ENCODE measurements at places on chromosomes 11 and 22. TPM values are rescaled to one million over a fixed set of nuclear protein-coding genes. Genes with fewer than 3 reads are reported as not detected.

- no peak for DNase-seq
- no peak overlapping the region for H3K4me3 ChIP-seq
- H3K36me3 ChIP-seq = peaks cover 34% of the 10 kb centered on the region
Observed at GRCh38 chr22:35335468-35335867, 35.8 kb downstream of the TOM1 start.

DNA sequence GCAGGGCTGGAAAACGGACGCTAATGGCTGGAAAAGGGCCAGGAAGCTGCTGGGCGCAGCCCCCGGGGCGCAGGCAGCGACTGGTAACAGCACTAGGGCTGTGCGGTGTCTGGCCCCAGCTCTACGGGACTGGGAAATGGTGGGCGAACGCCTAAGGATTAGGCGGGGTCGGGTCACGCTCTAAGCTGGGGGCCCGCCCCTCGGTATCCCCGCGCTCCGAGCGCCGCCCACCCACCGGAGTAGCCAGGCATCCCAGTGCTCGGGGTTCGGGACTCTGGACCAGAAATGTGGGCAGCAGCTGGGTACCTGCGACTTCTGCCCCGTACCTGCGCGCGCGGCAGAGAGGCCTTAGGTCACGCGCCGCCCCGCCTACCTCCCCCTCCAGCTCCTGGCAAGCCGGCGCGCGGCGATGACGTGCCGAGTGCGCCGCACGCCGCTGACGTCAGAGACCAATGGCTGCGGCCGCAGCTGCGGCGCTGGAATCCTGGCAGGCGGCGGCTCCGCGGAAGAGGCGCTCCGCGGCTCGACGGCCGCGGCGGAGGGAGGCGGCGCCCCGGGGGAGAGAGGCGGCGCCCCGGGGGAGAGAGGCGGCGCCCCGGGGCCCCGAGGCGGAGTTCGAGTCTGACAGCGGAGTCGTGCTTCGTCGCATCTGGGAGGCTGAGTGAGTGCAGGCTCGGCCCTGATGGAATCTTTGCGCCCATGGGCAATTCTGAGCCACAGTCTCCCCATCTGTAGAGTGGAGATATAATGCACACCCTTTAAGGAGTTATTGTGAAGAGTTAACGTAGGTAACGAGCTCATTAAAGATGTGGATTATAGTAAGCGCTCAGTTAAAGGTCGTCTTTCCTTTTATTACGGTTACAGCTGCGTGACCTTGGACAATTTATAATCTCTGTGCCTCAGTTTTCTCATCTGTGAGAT, at the start of the genes HPS4 and SRRD:
Gene HPS4, minus strand, starts transcription at position 345 of the 921 bp plus-strand sequence. CDS start 2,021 bp downstream, outside the sequence.
Gene SRRD, plus strand, starts transcription at position 439 of the 921 bp plus-strand sequence. Its CDS starts 14 bp downstream, at position 453.
- peaks cover 54% of the 10 kb centered on the region for H3K4me1 ChIP-seq
- H3K4me3 ChIP-seq = peak within 1 kb of the TSS; percentile 85
- DNase-seq = peak; percentile 92
- peak within 1 kb of the TSS; percentile 94 for H3K27ac ChIP-seq
- H3K36me3 ChIP-seq = peaks cover 53% of the 10 kb centered on the region

- H3K36me3 ChIP-seq = no peaks in the 10 kb centered on the region
- H3K27me3 ChIP-seq = no peaks in the 10 kb centered on the region
- H3K27ac ChIP-seq = no peak overlapping the region
- peaks cover 32% of the 10 kb centered on the region for H3K4me1 ChIP-seq
- no peak overlapping the region for H3K4me3 ChIP-seq
Observed at GRCh38 chr11:125505492-125506080, 9.5 kb upstream of the FEZ1 start.

GRCh38 chr22:47943729-47944700, 1181.6 kb downstream of the TBC1D22A start:
- no peak for DNase-seq
- no peaks in the 10 kb centered on the region for H3K36me3 ChIP-seq
- H3K4me3 ChIP-seq = no peak overlapping the region

- H3K4me3 ChIP-seq = no peak overlapping the region
- no peak overlapping the region for H3K27ac ChIP-seq
- no peak for DNase-seq
- H3K4me1 ChIP-seq = no peaks in the 10 kb centered on the region
Observed at GRCh38 chr11:95134491-95134890, 44.8 kb downstream of the ENDOD1 start.

DNA sequence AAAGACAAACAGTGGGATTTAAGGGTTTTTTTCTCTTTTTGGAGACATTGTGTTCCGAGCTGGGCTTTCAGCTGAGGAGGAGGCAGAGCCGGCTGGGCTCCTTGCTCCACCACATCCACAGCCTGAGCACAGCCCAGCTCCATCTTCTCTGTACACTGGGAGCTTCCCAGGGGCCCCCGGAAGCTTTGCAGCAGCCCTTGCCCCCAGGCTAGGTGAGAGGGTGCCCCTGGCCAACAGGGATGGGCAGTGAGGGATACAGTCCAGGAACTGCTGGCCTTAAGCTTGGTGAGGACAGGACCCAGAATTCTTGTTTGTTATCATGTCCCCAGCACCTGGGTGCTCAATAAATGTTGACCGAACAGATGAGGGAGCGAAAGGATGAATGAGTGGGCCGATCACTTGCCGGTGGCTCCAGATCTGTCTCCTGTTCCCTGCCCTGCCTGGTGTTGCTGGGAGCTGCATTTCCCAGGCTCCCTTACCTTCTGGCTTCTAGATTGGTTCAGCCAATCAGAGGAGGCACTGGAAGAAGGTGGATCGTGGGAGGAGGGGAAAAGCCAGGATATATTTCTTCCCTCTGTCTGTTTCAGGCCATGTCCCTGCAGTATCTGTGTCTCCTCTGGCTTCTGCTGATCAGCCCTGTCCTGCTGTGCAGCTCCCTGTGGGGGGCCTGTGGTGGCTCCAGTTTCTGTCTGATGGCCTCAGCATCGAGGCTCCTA, 26.5 kb upstream of the NECTIN1 start:
- no peaks in the 10 kb centered on the region for H3K36me3 ChIP-seq
- H3K27me3 ChIP-seq = peaks cover 40% of the 10 kb centered on the region
- no peak overlapping the region for H3K27ac ChIP-seq
- DNase-seq = no peak
- peaks cover 8% of the 10 kb centered on the region for H3K4me1 ChIP-seq

DNA sequence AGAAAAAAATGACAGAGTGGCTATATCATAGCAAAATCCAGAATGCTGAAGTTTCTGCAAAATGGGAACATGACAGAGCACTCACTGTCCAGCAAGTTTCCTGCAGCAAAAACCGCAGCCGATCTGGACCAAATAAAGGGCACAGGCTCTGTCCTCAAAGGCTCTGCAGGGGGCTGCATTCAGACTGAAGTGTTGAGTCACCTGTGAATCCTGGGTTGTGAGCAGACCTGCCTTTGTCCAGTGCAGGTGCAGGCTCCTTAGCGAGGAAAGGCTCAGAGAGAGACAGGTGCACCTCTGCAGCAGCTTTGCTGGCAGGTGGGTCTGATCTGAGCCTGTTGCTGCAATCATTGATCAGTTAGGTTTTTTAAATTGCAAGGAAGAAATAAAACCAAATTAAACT, 29.3 kb upstream of the NFAM1 start:
- H3K4me1 ChIP-seq = no peaks in the 10 kb centered on the region
- H3K4me3 ChIP-seq = no peak overlapping the region
- DNase-seq = no peak

- peaks cover 22% of the 10 kb centered on the region for H3K4me1 ChIP-seq
- no peak for DNase-seq
- H3K36me3 ChIP-seq = peaks cover 24% of the 10 kb centered on the region
- no peak overlapping the region for H3K27ac ChIP-seq
- no peaks in the 10 kb centered on the region for H3K27me3 ChIP-seq
- no peak overlapping the region for H3K4me3 ChIP-seq
Observed at GRCh38 chr22:24335496-24335895, 64.9 kb downstream of the SPECC1L start.

DNA sequence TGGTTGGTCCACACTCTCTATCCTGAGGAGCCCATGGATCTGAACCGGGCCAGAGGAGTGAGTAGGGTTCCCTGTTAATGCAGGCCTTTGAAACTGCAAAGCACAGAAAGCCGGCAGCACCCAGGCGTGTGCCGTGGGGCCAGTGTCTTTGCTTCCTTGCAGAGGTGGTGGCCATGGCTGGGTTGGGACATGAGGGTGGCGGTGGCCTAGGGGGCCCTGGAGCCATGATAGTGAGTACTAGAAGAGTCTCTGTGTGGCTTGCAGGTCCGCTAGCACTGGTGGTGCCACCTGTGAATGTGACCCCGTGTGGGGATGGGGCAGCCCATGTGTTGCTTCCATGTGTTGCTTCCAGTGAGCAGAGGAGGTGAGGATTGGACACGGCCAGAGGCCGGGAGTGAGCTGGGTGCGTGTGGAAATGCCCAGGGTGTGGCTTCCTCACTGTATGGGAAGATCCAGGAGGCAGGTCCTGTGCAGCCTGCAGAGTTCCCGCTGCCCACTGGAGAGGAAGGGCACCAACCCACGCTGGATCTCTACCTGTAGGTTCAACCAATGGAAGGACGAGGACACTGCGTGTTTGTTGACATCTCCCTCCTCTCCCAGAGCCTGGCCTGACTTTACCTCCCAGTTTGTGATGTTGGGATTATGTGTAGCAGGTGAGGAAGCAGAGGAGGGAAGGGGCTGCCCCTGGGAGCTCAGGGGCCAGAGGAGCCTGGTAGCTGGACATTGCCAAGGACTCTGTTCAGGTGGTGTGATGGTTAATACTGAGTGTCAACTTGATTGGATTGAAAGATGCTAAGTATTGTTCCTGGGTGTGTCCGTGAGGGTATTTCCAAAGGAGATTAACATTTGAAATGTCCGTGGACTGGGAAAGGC, 796.6 kb downstream of the TBC1D22A start:
- no peaks in the 10 kb centered on the region for H3K4me1 ChIP-seq
- H3K4me3 ChIP-seq = no peak overlapping the region
- DNase-seq = no peak
- no peaks in the 10 kb centered on the region for H3K36me3 ChIP-seq
- H3K27me3 ChIP-seq = no peaks in the 10 kb centered on the region
- no peak overlapping the region for H3K27ac ChIP-seq

- no peak for DNase-seq
- no peak overlapping the region for H3K27ac ChIP-seq
Observed at GRCh38 chr22:35451592-35451991, 51.7 kb downstream of the MCM5 start.

- no peak overlapping the region for H3K27ac ChIP-seq
- H3K4me3 ChIP-seq = no peak overlapping the region
- peaks cover 37% of the 10 kb centered on the region for H3K27me3 ChIP-seq
- peaks cover 8% of the 10 kb centered on the region for H3K36me3 ChIP-seq
Observed at GRCh38 chr11:11626128-11626527, 4.3 kb upstream of the GALNT18 start.

GRCh38 chr11:10233581-10233980, 60.4 kb downstream of the SBF2 start:
- no peaks in the 10 kb centered on the region for H3K36me3 ChIP-seq
- H3K4me1 ChIP-seq = peaks cover 8% of the 10 kb centered on the region
- no peak overlapping the region for H3K4me3 ChIP-seq
- H3K27ac ChIP-seq = no peak overlapping the region

DNA sequence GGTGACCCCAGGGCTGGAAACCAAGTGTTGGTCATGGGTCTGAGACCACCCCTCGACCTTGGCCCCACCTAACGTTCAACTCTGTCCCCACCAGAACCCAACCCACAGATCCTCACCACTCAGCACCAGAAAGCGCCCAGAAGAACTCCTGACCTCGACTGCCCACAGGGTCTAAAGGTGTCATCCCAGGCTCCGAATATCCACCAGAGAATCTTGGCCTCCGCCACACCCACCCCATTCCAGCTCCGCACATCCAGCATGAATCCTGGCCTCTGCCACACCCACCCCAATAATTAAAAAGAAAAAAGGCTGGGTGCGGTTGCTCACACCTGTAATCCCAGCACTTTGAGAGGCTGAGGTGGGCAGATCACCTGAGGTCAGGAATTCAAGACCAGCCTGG, 1.3 kb downstream of the CERK start:
- H3K27me3 ChIP-seq = no peaks in the 10 kb centered on the region
- peaks cover 38% of the 10 kb centered on the region for H3K4me1 ChIP-seq
- H3K27ac ChIP-seq = peak overlapping the region; percentile 30
- peaks cover 38% of the 10 kb centered on the region for H3K36me3 ChIP-seq
- peak overlapping the region; percentile 83 for H3K4me3 ChIP-seq

DNA sequence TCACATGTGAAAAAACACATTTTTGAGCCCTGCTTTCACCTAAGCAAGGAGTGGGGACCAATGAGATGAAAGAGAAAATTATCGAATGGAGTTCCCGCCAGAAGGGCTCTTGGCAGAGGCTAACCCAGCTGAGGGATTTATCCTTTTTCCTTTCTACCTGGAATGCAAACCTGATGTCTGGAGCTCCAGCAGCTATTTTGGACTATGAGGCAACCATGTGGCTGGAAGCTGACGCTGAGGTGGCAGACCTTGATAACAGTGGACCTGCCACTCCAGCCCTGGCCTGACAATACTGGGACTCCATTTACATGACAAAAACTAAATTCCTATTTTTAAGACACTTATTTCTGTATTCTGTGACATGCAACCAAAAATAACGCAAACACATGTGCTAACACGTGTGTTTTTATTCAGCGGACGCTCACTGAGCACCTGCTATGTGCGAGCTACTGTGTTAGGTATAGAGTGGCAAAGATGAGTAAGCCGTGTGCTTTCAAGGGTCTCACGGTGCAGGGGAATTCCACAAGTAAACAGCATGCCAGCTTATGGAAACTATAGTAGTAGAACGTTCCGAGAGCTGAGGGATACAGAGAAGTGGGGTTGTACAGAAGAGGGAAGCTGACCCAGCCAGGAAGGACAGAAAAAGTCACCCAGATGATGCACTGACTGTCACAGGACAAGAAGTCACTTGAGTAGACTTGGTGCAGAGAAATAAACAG, 19.1 kb upstream of the ISX start:
- H3K27ac ChIP-seq = no peak overlapping the region
- DNase-seq = no peak
- H3K27me3 ChIP-seq = peaks cover 16% of the 10 kb centered on the region
- H3K36me3 ChIP-seq = no peaks in the 10 kb centered on the region

DNA sequence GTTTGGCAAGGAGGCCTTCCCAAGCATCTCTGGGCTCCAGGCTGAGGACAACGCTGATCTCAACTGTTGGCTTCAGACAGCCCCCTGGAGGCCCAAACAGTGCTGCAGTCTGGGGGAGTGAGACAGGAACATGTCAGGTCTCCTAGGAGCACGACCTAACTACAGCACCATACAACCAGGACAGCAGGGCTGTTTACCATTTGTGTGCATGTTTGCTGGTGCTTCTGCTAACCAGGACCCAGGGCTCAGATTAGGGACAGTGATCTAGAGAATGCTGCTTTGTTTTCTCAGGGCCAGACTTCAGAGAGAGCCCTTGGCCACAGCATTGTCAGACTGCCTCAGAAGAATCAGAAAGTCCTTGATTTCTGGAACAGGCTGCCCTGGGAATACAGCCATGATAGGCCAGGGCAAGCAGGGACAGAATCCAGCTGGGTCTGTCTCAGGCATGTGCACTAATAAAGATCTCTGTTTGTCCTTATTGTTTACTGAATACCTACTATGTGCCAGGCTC, 126.5 kb downstream of the VPREB1 start:
- no peak overlapping the region for H3K27ac ChIP-seq
- H3K4me3 ChIP-seq = no peak overlapping the region
- H3K4me1 ChIP-seq = no peaks in the 10 kb centered on the region
- no peak for DNase-seq

GRCh38 chr22:40624770-40625169, 11.7 kb downstream of the MRTFA start:
- peaks cover 26% of the 10 kb centered on the region for H3K4me1 ChIP-seq
- peaks cover 4% of the 10 kb centered on the region for H3K36me3 ChIP-seq
- H3K4me3 ChIP-seq = no peak overlapping the region
- no peaks in the 10 kb centered on the region for H3K27me3 ChIP-seq

- H3K27me3 ChIP-seq = peaks cover 73% of the 10 kb centered on the region
- no peak overlapping the region for H3K27ac ChIP-seq
- peaks cover 11% of the 10 kb centered on the region for H3K4me1 ChIP-seq
- no peak overlapping the region for H3K4me3 ChIP-seq
Observed at GRCh38 chr22:26953012-26953883, 295.9 kb downstream of the MIAT start.

Gene ASPHD2
- 0.71 TPM for total RNA-seq

Gene RBMXL2
- total RNA-seq = not detected

Gene NEAT1
- total RNA-seq = 605 TPM

Gene IL18BP
- 13.2 TPM for total RNA-seq

Gene BIK
- 37.9 TPM for total RNA-seq
